Activated CD4-positive, alpha-beta T cell treated with anti-CD3 and anti-CD28 coated beads, Interleukin-2, amount 10 ng/mL, durations not matched to agents 7 days and 5 days (primary cell): ENCODE measurements at places on chromosomes 2 and 18. TPM values are rescaled to one million over a fixed set of nuclear protein-coding genes. Genes with fewer than 3 reads are reported as not detected.

Gene GLI2
- 0.12 TPM for total RNA-seq

Gene CCT4
- 136 TPM for total RNA-seq

Gene CAMKMT
- 13.7 TPM for total RNA-seq

Gene WDR75
- total RNA-seq, result 49.7 TPM

Gene PGAP1
- total RNA-seq, result 42.0 TPM

Gene SCN2A
- total RNA-seq, result 0.02 TPM

Gene ITGA4
- 163 TPM for total RNA-seq

Gene LAMA3
- total RNA-seq, result 0.54 TPM

Gene VPS54
- total RNA-seq, result 16.8 TPM

Gene CIB4
- not detected for total RNA-seq

Gene TRIM54
- not detected for total RNA-seq

Gene KRTCAP3
- 7.1 TPM for total RNA-seq

Gene ASB18
- total RNA-seq, result not detected
